Progenitor cell of endocrine pancreas (in vitro differentiated cells): ENCODE measurements at places on chromosomes 11 and 22.

DNA sequence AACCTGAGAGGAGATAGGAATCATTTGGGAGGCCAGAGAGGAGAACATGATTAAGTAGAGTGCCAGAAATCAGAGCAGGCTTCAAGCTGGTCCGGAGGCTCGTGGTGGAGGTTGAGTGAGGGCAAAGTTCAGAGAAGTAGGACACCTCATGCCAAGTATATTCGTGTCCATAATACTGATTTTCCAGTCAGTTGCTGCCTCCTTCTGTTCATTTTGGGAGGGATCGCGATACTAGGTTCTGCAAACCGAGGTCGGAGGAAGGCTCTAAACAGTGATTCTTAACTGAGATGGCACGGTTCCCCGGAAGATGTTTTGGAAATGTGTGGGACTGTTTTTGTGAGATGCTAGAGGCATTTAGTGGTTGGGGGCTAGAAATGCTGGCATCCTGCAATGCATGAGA is 13.6 kb upstream of the CD3E start:
- DNase-seq, result no peak

DNA sequence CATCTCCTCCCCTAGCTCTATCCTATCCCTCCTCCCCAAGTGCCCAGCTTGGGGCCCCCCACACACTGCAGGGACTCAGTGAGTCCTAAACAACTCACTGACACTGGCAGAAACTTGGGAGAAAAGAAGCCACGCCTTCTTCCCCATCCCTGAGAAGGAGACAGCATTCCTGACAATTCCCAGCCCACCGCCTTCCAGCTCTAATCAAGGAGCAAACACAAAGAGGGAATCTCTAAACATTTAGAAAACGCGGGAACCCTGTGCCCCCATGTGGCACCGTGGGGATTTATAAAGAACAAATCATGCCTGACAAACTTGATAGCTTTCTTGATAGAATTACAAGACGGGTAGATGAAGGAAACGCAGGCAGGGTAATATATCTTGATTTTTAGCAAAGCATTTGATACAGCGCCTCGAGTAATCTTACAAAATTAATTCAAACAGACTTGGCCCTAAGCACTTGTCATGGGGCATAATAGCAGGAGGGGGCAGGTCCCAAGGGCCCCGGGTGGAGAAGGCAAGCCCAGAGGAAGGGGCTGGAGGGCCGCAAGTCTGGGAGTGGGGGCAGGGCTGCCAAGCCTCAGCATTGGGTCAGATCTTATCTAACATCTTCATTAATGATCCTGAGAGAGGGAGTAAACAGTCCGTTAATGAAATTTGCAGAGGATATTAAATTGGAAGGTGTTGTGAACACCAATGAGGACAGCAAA is 4.5 kb downstream of the CHST1 start:
- DNase-seq, result no peak

- no peak for DNase-seq
These were observed 178.2 kb upstream of the ZC3H12C start for GRCh38 chr11:109914809-109915653.

GRCh38 chr22:18110954-18111758 is 547 bp downstream of the TUBA8 start:
- DNase-seq, result no peak

DNA sequence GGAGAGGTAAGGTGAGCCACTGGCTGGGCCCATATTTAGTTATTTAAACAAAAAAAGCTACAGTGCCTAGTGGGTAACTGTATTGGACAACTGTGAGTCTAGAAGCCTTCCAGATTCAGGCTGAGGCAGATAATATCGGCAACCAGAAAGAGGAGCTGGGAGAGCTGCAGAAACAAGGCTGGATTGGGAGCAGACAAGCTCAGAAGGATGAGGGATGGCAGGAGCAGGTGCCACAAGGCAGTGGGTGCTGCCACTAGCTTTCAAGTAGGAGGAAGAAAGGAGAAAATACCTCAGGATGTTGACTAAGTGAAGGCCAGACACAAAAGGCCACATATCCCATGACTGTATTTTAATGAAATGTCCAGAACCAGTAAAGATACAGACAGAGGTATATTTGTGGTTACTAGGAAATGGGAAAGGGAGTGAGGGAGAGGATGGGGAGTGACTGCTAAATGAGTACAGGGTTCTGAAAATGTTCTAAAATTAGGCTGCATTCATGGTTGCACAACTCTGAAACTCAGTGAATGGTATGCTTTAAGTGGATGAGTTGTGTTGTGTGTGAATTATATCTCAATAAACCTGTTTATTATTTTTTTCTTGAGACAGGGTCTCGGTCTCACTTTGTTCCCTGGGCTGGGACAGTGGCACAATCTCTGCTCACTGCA is 11.8 kb upstream of the RAPSN start:
- no peak for DNase-seq

DNA sequence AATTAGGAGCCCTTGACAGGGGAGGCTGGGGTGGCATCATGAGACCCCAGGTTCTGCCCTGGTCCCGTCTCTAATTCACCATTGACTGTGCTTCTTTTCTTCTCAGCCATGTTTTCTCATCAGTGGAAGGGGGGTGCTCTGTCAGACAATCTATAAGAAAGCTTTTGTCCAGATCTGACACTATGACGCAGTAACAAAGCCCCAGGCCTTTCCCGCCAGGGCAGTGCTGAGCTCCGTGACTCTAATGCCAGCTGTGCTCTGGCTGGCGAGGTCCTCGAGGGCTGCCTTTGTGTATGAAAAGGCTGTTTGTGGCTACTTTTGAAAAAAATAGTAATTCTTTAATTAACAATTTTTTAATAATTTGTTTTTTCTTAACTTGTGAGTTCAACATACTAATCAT is 3.2 kb downstream of the CD6 start:
- no peak for DNase-seq

- no peak for DNase-seq
These were observed 125.2 kb upstream of the PAX6 start for GRCh38 chr11:31936312-31936711.

- no peak for DNase-seq
These were observed 84.0 kb downstream of the SLC36A4 start for GRCh38 chr11:93113824-93114223.

- peak; percentile 59 for DNase-seq
These were observed at the start of gene PLEKHA7 for GRCh38 chr11:17014321-17014832. TSS of gene PLEKHA7 (minus strand) at chr11:17014414. CDS start at chr11:17014401, 13 bp downstream.

GRCh38 chr22:46934746-46935491 is 172.5 kb downstream of the TBC1D22A start:
- DNase-seq, result no peak

DNA sequence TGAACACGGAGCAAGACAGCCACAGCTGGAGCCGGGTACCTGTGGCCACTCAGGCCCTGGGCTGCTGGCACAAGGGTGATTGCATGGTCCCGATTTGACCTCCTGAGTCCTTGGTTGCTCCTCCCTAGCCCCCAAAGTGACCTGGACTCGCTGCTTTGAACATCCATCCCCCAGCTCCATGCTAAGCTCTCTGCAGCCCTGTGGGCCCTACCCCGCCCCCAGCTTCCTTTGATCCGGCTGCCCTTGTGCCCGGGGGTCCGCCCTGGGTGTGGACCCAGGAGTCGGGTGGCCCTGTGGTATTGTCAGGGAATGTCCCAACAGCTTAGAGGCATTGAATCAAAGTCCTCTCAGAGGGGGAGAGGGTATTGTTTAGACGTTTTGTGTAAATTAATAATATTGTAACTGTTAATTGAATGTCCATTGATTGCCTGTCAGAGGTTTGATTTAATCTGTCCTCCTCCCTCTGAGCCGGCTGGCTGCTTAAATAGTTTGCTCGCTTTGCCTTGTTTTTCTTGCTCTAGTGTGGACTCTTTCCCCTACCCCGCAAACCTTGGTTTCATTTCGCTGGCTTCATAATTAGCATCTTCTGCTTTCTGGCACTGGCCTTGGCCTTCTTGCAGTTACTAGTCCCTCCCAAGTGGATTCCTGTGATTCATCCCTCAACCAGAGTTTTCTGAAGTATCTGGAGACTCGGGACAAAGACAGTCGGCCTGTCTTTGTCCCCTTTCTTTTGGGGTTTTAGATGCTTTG is 20.7 kb downstream of the GRIK4 start:
- DNase-seq, result no peak

DNA sequence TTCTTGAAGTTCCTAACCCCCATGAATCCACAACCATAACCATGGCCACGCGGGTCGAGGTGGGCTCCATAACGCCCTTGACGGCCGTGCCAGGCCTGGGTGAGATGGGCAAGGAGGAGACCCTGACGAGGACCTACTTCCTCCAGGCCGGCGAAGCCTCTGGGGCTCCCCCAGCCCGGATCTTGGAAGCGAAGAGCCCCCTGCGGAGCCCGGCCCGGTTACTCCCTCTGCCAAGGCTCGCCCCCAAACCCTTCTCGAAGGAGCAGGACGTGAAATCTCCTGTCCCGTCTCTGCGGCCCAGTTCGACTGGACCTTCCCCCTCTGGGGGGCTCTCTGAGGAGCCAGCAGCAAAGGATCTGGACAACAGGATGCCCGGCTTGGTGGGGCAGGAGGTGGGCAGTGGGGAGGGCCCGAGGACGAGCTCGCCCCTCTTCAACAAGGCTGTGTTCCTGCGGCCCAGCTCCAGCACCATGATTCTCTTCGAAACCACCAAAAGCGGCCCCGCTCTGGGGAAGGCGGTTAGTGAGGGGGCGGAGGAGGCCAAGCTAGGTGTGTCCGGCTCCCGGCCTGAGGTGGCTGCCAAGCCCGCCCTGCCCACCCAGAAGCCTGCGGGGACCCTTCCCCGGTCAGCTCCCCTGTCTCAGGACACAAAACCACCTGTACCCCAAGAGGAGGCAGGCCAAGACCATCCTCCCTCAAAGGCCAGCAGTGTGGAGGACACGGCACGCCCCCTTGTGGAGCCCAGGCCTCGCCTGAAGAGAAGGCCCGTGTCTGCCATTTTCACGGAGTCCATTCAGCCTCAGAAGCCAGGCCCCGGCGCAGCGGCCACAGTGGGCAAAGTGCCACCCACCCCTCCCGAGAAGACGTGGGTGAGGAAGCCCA is 75.7 kb downstream of the KIAA1671 start:
- no peak for DNase-seq

GRCh38 chr11:46498968-46499367 is 94.9 kb downstream of the AMBRA1 start:
- no peak for DNase-seq

GRCh38 chr22:38196791-38197419 is 4.9 kb upstream of the MAFF start:
- DNase-seq, result no peak

- DNase-seq, result peak; percentile 46
These were observed 9.2 kb upstream of the CBL start for GRCh38 chr11:119196833-119197483.

- DNase-seq, result no peak
These were observed 13.9 kb downstream of the SIRT3 start for GRCh38 chr11:221998-222789.

DNA sequence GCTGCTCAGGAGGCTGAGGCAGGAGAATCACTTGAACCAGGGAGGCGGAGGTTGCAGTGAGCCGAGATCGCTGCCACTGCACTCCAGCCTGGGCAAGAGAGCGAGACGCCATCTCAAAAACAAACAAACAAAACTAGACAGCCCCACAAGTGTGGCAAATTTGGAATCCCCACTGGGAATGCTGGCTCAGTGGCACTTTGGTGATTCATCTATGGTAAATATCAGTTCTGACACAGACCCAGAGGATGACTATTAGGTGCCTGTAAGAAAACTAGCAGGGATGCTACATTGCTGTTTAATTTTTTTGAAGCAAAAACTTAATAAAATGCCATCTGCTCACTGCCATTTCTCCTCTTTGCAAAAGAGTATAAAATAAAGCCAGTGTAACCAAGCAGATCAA is 107.9 kb downstream of the NAT10 start:
- DNase-seq, result no peak

GRCh38 chr11:8060146-8060719 is 20.8 kb upstream of the TUB start:
- DNase-seq, result no peak

- no peak for DNase-seq
These were observed 15.6 kb upstream of the LYVE1 start for GRCh38 chr11:10584071-10584501.

DNA sequence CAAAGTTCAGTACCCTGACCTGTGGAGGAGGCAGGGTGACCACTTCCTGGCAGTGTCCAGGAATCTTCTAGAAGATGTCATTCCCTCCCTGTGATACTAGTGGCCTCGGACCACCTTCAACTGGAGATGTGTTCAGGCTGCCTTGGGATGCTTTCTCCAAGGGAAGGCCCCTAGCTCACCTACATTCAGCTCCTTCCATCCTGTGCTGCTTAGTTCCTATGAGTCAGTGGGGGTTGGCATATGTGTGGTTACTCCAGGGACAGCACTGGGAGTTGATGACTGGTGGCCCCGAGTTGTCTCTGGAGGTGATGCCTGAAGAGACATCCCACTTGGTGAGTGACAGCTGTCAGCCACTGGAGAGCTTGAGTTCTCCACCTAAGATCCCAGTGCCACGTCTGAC is 81.8 kb upstream of the OR9Q1 start:
- no peak for DNase-seq

GRCh38 chr11:103700622-103701021 is 335.8 kb upstream of the DDI1 start:
- no peak for DNase-seq

- DNase-seq, result no peak
These were observed 53.7 kb downstream of the PPP6R2 start for GRCh38 chr22:50396751-50397370.

GRCh38 chr11:79906164-79906563 is 465.3 kb upstream of the TENM4 start:
- DNase-seq, result no peak

DNA sequence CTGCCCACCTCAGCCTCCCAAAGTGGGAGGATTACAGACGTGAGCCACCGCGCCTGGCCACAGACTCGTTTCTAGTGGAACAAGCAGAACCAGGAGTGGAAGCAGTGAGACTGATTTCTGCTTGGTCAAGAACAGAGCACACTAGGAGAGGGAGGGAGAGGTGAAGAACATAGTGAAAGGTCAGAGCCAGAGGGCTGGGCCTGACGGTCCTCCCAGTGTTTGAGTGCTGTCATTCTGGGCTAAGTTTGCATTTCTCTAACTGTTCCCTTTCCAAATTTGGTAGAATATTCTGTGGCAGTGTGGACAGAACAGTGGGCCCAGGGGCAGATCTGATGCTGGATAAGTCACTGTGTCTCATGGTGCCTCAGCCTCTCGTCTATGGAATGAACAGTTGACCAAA is 55.2 kb downstream of the OSBP2 start:
- no peak for DNase-seq

- DNase-seq, result no peak
These were observed 89.1 kb upstream of the DBX1 start for GRCh38 chr11:20249378-20249777.

DNA sequence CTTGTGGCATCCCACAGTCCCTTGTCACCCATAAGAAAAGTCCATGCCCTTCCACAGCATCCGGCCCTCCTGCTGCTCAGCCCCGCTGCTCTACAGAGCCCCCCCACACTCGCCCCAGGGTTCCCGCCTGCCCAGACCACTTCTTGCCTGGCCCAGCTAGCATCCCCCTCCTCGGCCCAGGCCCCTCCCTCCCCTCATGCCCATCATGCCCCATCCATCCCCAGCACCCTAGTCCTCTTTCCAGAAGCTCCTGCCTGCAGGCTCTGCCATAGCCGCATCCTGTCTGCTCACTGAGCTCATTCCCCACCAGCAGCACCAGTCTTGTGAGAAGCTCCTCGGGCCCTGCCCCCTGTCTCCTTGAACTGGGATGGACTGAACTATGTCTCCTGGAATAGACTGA is 54.4 kb downstream of the LINC01488 start:
- DNase-seq, result no peak
